ENCODE measurements at places on chromosomes 3 and 15. TPM values are rescaled to one million over a fixed set of nuclear protein-coding genes. Genes with fewer than 3 reads are reported as not detected.

LMOD3 gene
- 182 TPM for polyA plus RNA-seq

ZNF385D gene
- polyA plus RNA-seq, result 26.2 TPM

GPR27 gene
- polyA plus RNA-seq, result 3.0 TPM

NRROS gene
- 5.1 TPM for polyA plus RNA-seq

MASP1 gene
- 9.6 TPM for polyA plus RNA-seq

KY gene
- polyA plus RNA-seq, result 73.0 TPM

APOD gene
- polyA plus RNA-seq, result 37.8 TPM

KLHL40 gene
- 162 TPM for polyA plus RNA-seq

MESP2 gene
- 0.35 TPM for polyA plus RNA-seq

ROBO1 gene
- polyA plus RNA-seq, result 35.9 TPM

THBS1 gene
- 46.5 TPM for polyA plus RNA-seq

VEPH1 gene
- 0.63 TPM for polyA plus RNA-seq

SPSB4 gene
- 18.7 TPM for polyA plus RNA-seq

All from forelimb muscle (tissue), 1 donor.